ENCODE measurements at places on chromosomes 4 and X.

DNA sequence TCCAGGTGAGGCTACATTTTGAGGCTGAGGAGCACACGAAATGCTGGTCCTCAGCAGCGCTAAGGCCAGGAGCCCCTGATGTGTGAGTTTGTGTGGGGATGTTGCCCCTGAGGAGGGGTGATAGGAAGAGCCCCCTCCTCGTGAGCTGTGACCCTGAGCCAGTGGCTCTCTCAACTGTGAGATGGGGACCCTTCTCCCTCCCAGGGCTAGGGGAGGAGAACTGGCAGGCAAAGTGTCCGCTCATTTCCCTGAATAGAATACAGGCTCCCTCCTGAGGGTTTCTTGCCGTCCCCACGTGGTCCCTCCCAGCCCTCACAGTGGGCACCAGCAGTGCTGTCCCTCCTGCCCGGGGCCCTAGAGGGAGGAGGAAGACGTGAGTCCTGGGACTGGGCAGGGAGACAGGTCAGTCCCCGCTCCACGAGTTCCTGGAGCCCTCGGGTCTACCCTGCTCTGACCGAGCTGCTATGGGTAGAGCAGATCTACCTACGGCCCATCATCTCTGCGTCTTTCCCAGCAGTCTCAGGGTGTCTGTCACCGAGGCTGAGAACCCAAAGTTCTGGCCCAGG, 21.0 kb upstream of the TBC1D14 start:
- no peak for DNase-seq

DNA sequence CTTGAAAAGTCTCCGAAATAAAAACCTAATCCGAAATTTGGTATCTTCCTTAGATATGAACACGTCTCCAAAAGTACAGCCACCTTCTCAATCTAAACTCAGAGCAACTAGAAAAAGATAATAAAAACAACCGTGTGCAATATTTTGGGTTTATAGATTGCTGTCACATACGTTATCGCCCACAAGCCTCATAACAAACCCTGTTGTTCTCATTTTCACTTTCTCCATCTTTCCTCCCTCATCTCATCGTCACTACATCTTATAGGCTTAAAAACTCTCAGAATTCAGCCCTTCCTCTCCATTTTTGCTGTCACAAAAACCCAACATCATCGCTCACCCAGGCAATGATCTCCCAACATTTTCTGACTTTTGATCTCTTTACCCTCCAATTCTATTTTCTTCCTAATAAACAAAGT, 448 bp upstream of the SCFD2 start:
- DNase-seq, result no peak

GRCh38 chr4:36214735-36215485, 29.4 kb downstream of the ARAP2 start:
- no peak for DNase-seq

DNA sequence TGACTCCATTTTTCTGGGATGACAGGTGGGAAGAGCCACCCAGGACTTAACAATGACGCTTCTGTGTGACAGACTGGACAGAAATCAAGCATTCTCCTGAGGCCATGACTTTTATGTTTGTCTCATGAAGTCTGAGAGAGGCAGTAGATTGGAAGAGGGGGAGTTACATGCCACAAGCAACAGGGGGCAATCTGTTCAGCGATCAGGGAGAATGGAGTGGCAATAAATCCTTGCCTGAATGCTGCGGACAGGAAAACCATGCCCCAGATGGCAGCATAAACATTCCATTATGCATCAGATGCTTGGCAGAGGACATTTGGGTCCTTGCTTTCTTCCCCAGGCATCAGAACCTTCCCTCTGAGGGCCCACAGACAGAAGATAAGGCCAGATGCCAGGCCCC, 312.4 kb upstream of the DIPK2B start:
- DNase-seq, result no peak

GRCh38 chr4:181957088-181957487, 286.1 kb upstream of the TENM3 start:
- no peak for DNase-seq

DNA sequence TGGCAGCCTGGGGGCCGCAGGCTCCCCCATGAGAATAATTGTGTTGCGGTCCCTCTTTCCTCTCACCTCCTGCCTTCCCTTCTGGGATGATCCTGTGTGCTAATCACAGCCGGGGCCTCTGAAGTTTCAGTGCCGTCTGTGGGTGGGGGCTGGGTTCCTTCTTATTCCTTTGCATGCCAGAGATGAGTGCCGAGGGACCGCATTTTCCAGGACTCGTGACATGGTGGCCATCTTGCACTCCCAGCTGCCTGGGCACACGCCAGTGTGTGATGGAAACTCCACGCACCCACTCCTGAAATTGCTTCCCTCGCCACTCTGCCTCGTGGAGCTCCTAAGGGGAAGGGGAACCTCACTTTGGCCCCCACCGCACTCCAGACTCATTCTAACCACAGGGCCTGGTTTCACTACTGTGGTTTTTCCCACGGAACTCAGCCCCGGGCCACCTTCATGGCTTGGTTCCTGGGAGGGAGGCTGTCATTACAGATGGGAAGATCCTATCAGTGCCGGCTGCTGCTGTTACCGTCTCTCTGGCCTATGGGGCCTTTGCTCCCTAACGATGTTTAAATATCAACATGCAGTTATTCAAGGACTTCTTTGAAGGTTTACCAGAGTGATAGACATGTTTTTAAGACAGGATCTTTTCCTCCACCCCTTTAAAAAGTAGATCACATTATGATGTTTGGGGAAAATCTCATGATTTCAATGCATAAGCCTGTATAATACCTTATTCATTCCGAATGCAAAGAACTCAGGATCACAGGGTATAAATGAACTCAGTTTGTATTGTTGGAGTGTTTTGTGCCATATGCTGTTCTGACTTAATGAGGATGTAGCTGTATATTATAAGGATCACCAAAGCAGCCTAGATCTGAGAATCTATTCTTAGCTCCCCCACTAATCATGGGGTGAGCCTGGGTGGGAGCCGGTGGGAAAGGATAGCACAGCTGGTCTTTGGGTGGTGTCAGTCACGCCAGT, 89.6 kb downstream of the SORCS2 start:
- DNase-seq, result no peak

DNA sequence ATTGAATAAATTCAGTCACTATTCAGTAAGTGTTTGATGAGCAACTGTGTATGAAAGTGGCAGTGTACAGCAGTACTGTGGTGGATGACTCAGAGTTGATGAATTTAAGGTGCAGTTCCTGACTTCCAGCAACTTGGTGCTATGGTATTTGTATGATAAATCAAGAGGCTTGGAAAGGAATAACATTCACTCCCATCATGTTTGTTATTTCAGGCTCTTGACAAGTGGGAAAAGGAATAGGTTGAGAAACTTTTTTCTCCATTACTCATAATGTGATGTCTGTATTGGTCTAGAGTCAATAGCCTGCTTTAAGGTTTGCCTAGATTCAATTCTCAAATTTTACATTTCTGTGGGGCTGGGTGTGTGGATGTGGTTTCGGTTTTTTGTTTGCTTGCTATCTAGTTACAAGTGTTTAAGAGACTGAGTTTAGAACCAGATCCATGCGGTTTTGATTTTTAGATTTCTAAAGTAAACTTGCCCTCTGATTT, 35.1 kb upstream of the CYP2U1 start:
- no peak for DNase-seq

DNA sequence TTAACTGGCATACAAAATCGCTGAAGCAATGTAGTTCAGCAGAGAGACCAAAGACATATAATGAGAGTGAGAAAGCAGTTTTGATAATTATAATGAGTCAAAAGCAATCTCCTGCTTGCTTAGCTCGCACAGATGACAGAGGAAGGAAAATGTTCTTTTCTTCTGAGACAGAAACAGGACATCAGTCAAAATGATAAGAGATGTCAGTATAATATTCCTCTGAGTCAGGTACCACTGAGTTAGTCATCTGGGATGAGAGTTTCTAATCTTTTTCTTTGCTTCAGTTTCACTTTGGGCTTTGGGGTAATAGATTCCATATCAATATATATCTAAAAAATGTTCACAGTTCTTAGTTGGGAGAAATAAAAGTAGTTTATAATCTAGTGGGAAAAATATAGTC, 387.2 kb downstream of the PCDH7 start:
- no peak for DNase-seq
